CD4-positive, CD25-positive, alpha-beta regulatory T cell (primary cell): ENCODE measurements at places on chromosomes 6 and 20. TPM values are rescaled to one million over a fixed set of nuclear protein-coding genes. Genes with fewer than 3 reads are reported as not detected.

The TULP4 gene
- total RNA-seq = 158 TPM

The BEND6 gene
- total RNA-seq = not detected

The GLP1R gene
- not detected for total RNA-seq

The C4B gene
- 3.6 TPM for total RNA-seq

The SYNDIG1 gene
- not detected for total RNA-seq

- no peak for DNase-seq
Observed at GRCh38 chr6:158353883-158354877, 41.9 kb downstream of the TULP4 start.

GRCh38 chr6:40328386-40328985, 258.7 kb downstream of the LRFN2 start:
- peak; percentile 27 for DNase-seq

DNA sequence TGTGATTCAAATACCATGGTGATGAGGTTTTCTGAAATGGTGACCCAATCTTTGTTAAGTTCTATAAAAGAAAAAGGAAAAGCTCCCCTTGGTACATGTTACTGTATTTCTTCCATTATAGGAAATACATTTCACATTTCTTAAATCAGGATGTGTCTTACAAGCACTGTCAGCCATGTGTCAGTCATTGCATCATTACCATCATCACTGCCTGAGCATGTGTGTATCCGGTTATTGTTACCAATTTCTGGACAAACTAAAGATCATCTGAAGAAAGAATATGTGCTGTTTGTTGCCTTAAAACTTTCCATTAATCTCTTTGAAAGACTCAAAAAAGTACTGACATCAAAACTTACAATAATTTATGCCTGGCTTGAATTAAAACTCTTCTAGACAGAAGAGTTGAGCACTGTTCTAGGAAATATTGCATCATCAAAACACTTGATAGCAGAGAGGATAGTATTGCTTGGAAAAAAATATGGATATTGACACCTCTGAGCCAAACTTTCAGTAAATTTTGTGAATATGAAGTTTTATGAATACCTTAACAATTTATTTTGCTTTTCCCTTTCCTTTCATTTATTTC, 7.1 kb upstream of the TSPYL1 start:
- DNase-seq = no peak

GRCh38 chr6:106527117-106527516, 102.2 kb downstream of the RTN4IP1 start:
- DNase-seq = no peak

DNA sequence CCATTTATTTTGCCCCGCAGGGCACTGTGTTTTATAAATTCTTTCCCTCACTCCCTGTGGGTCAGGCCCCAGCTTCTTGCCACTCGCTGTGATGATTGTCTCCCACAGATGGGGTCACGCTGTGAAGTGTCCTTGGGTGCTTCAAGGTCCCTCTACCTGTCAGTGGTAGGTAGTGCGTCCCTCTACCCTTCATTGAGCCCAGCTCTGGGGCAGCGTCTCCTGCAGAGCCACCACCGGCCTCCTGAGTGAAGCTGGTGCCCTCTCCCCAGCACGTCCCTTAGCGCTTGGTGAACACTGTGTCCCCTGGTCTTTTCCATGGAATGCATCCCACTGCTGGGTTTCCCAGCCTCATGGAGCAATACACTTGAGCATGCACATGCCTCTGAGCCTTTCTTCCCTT, 108.2 kb downstream of the NRN1 start:
- DNase-seq = no peak

DNA sequence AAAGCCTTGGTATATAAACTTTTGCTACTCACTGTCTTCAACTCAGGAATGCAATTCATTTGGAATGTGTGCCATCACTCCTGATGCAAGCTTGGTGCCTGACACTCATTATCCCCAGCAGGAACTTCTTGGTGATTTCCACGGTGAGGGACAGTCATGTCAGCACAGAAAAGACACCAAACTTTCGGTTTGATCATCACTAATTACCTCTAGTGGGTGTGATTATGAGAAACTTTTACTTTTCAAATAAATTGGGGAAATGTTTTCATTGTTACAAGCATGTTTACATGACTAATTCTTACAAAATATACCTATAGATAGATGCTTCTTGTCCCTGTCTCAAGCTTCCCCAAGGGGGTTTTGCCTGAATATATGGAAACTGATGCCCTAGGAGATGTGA, 40.9 kb downstream of the RPP40 start:
- no peak for DNase-seq

DNA sequence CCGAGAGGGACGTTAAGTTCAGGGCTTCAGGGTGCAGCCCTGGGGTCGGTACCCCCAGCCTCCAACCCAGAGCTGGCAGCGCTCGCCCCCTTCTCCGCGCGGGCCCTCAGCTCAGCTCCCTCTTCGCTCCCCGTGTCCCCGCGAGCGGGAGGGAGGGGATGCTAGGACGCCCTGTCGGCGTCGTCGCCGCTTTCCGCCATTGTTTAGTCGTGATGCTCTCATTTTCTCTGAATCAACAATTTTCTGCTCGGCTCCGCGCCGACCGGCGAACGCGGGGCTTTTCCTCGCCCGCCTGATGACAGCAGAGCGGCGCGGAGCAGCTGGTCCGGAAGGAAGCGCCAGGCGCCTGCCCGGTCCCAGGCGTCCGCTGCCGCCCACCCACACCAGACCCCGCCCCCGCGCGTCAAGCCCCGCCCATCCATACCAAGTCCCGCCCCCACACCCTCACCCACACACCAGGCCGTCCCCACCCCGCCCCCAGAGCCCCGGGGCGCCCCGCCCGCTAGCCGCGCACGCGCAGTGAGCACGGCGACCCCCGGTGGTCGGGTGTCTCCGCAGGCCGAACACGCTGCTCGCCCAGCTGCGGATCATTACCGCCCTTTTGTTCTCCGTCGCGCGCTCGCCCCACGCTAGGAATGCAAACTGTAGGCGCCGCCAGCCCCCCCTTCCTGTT, 50.1 kb upstream of the SLC32A1 start:
- DNase-seq = peak; percentile 32

- no peak for DNase-seq
Observed at GRCh38 chr6:83633149-83633548, 75.8 kb downstream of the SNAP91 start.

- no peak for DNase-seq
Observed at GRCh38 chr20:59004493-59004762, 2.6 kb downstream of the CTSZ start.

GRCh38 chr20:10662661-10663458, 10.9 kb downstream of the JAG1 start:
- no peak for DNase-seq

DNA sequence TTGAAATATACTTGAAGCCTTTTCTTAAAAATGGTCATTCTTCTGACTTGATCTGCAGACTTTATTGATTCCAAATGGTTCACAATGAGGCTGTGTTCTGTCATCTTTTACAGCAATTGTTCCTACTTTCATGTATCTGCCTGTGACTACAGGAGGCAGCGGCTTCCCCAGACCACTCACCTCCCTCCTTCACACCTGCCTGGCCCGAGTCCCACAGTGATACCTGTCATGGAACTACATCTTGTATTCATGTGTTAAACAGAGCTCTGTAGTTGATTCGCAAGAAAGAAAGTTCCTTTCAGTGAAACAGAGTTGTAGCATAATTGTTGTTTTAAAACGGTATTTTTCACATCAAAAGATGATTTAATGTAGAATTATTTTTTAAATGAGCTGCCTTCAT, 673.5 kb upstream of the AGPAT4 start:
- no peak for DNase-seq

DNA sequence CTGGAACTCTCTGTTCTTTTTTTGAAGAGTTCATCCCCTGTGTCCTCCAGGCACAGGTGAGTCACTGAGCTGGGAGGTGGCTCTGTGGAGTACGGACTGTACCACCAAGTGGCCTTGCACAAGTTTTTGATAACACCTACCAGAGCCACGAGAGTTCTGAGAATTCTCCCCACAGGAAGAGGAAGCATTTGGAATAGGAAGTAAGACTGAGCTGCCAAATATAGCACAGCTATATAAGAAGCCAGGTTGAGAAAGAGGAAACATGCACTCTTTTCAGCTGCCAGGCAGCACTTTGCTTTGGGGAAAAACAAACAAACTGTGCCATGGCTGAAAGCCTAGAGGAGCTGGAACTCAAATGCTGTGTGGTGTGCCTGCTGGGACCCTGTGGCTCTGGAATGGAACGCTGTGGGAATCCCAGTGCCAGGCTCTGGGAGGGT, 70.8 kb upstream of the RIPOR2 start:
- DNase-seq = peak; percentile 85

DNA sequence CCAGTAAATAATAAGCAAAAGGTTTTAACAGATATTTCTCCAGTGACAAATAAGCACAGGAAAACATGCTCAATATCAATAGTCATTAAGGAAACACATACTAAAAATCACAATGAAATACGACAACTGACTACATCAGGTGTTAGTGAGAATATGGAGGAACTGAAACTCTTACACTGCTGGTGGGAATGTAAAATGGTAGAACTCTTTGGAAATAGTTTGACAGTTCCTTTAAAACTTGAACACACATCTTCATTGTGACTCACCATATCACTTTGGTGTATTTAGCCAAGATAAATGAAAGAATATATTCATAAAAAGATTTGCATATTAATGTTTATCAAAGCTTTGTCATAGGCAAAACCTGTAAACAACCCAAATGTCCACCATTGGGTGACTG, 11.3 kb upstream of the MAP3K5 start:
- no peak for DNase-seq

GRCh38 chr6:35388030-35388429, 45.7 kb downstream of the PPARD start:
- no peak for DNase-seq
